ENCODE measurements at places on chromosomes 11 and 22.
A peak's percentile ranks its signal among the peaks of the same experiment; 100 is the strongest.

DNA sequence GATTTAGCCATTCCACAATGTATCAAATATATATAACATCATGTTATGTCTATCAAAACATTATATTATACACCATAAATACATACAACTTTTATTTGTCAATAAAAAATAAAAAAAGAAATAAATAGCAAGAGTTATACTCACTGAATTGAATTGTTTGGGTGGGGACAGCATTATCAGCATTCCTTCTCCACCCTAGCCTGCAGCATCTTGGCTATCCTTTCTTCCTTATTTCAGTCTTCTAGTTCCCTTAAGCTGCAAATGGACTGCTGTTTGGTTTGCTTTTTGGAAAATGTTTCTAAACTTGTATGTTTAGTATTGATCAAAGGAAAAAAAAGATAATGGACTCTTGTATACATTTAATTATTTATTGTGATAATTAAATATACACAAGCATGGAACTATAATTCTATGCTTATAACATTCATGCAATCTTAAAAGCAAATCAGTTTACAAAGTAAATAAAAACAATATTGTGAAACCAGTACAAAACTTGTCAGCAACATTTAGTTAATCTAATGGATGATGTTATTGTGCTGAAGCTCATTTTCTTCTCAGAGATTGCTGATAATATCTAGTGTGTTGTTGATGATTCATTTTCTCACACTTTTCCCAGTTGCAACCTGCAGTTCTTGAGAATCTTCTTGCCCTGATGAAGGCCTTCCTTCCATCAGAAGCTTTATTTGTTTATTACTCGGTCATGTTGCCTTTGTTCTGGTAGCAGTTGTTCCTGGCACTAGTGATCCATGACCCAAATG is 5.0 kb downstream of the ARHGAP42 start:
- peaks cover 17% of the 10 kb centered on the region for H3K27me3 ChIP-seq
- DNase-seq: no peak
- no peak overlapping the region for H3K27ac ChIP-seq
- H3K4me3 ChIP-seq: no peak overlapping the region
- H3K36me3 ChIP-seq: no peaks in the 10 kb centered on the region

- no peaks in the 10 kb centered on the region for H3K27me3 ChIP-seq
- peak overlapping the region; percentile 1 for H3K4me3 ChIP-seq
- H3K4me1 ChIP-seq: peaks cover 80% of the 10 kb centered on the region
Observed at GRCh38 chr11:64872790-64873488, 5.5 kb downstream of the EHD1 start.

GRCh38 chr11:253160-253885 is 16.5 kb downstream of the PSMD13 start:
- no peaks in the 10 kb centered on the region for H3K27me3 ChIP-seq
- H3K4me3 ChIP-seq: no peak overlapping the region
- H3K36me3 ChIP-seq: peaks cover 42% of the 10 kb centered on the region
- H3K4me1 ChIP-seq: peaks cover 16% of the 10 kb centered on the region

GRCh38 chr11:117601006-117601708 is 195.9 kb downstream of the DSCAML1 start:
- H3K36me3 ChIP-seq: no peaks in the 10 kb centered on the region
- peaks cover 22% of the 10 kb centered on the region for H3K27me3 ChIP-seq

- peak; percentile 78 for DNase-seq
- no peaks in the 10 kb centered on the region for H3K36me3 ChIP-seq
- peak overlapping the region; percentile 49 for H3K4me3 ChIP-seq
- H3K4me1 ChIP-seq: peaks cover 17% of the 10 kb centered on the region
Observed at GRCh38 chr11:76209973-76210930, 4.0 kb upstream of the WNT11 start.

- H3K4me3 ChIP-seq: no peak overlapping the region
- H3K36me3 ChIP-seq: no peaks in the 10 kb centered on the region
- peaks cover 8% of the 10 kb centered on the region for H3K27me3 ChIP-seq
- H3K4me1 ChIP-seq: no peaks in the 10 kb centered on the region
Observed at GRCh38 chr11:86722006-86722405, 49.6 kb upstream of the ME3 start.

DNA sequence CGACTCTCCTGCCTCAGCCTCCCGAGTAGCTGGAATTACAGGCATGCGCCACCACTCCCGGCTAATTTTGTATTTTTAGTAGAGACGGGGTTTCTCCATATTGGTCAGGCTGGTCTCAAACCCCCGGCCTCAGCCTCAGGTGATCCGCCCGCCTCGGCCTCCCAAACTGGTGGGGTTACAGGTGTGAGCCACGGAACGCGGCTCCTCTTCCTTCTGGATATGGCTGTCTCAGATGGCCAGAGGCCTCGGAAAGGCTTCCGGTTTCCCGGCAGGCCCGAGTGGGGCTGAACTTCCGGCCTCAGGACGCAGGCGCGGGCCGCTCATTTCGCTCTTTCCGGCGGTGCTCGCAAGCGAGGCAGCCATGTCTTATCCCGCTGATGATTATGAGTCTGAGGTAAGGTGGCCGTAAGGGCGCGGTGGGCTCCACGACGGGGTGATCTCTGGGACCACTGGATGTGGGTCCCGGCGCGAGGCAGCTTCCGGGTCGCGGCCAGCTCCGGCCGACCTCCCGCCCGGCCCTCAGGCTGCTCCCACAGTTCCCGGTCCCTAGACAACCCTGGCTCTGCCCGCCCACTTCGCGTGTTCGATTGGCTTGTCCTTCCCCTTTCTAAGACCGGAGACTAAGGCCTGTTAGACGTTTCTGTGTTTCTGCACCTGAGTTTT is at the start of gene EIF3L:
Gene EIF3L, plus strand, starts transcription at position 331 of the 663 bp plus-strand sequence. Its CDS starts 31 bp downstream, at position 362.
- H3K4me3 ChIP-seq: peak within 1 kb of the TSS; percentile 98
- H3K27ac ChIP-seq: peak within 1 kb of the TSS; percentile 97
- H3K4me1 ChIP-seq: peaks cover 41% of the 10 kb centered on the region
- no peaks in the 10 kb centered on the region for H3K27me3 ChIP-seq

DNA sequence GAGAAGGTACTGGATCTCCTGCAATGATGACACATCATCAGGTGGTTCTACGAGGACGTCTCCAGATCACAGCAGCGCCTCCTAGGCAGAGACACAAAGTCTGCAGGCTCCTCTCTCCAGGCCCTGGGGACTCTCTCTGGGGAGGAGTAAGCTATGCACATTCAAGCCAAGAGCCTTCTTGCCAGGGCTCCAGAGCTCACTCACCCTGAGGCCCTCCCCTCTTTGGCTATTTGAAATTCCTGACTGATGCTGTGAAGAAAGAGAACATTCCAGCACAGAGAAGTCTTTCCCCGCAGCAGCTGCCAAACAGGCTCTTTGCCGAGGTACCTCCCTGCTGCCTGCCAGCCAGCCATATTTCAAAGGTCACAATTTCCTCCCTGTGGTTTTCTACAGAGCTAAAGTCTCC is 204.9 kb downstream of the CSNK2A3 start:
- peaks cover 26% of the 10 kb centered on the region for H3K4me1 ChIP-seq
- no peak overlapping the region for H3K4me3 ChIP-seq
- peak; percentile 62 for DNase-seq
- H3K27me3 ChIP-seq: no peaks in the 10 kb centered on the region
- H3K36me3 ChIP-seq: peaks cover 6% of the 10 kb centered on the region
- no peak overlapping the region for H3K27ac ChIP-seq

- DNase-seq: no peak
- peaks cover 10% of the 10 kb centered on the region for H3K36me3 ChIP-seq
- peaks cover 11% of the 10 kb centered on the region for H3K4me1 ChIP-seq
- H3K4me3 ChIP-seq: no peak overlapping the region
- peaks cover 19% of the 10 kb centered on the region for H3K27me3 ChIP-seq
Observed at GRCh38 chr11:75425422-75425821, 7.6 kb downstream of the KLHL35 start.

DNA sequence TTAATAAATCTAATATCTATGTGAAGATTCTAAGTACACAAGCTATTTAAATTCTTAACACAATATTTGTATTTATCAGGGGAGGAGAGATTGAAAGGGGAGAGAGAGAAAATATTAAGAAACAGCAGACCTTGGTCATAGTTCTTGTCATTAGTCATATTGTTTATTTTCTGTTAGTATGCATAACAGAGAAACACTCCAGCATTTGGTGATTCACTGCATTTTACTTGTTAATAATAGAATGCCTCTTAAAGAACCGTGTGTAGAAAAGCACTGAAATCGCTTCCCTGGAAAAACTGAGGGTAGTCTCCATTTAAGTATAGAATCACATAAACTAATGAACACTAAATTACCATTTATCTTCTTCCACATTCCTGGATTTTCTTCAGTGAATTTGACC is 122.7 kb upstream of the TRPC6 start:
- H3K36me3 ChIP-seq: no peaks in the 10 kb centered on the region
- H3K4me3 ChIP-seq: no peak overlapping the region
- DNase-seq: no peak
- no peaks in the 10 kb centered on the region for H3K27me3 ChIP-seq

DNA sequence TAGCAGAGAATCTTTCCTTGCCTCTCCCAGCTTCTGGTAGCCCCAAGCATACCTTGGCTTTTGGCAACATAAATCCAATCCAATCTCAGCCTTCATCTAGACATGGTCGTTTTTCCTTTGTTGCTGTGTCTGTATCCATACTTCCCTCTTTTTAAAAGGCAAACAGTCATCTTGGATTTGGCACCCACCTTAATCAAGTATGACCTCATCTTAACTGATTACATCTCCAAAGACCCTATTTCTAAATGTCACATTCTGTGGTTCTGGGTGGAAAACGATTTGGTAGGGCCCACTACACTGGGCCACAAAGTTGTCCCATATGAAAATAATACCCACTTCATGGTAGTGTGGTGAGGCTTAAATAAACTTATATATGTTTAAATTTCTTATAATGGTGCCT is 852 bp downstream of the BUD13 start:
- H3K4me1 ChIP-seq: peaks cover 44% of the 10 kb centered on the region
- peak overlapping the region; percentile 95 for H3K27ac ChIP-seq
- peaks cover 33% of the 10 kb centered on the region for H3K36me3 ChIP-seq
- H3K27me3 ChIP-seq: no peaks in the 10 kb centered on the region

GRCh38 chr22:34111210-34111824 is 191.0 kb upstream of the LARGE1 start:
- H3K27ac ChIP-seq: no peak overlapping the region
- no peaks in the 10 kb centered on the region for H3K27me3 ChIP-seq
- DNase-seq: peak; percentile 61
- H3K4me3 ChIP-seq: no peak overlapping the region
- H3K36me3 ChIP-seq: no peaks in the 10 kb centered on the region

DNA sequence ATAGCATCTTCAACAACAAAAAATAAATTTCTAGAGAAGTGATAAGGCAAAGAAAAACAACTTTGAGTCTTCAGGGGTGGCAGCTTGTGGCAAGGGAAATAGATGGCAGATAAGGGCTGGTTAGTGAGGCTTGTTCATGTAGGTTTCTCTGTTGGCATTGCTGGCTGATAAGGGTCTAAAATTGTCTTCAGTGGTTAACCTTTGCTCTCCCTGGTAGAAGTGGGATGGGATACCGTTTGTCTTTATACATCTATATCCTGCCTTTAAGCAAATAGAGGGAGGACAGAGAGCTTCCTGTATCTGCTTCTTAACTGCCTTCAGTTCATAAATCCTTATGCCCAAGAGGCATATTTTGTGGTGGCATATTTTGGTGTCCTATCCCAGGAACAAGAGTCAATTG is 57.1 kb downstream of the TRAF6 start:
- H3K4me1 ChIP-seq: peaks cover 41% of the 10 kb centered on the region
- peak overlapping the region; percentile 68 for H3K27ac ChIP-seq
- peaks cover 61% of the 10 kb centered on the region for H3K36me3 ChIP-seq
- no peak for DNase-seq

DNA sequence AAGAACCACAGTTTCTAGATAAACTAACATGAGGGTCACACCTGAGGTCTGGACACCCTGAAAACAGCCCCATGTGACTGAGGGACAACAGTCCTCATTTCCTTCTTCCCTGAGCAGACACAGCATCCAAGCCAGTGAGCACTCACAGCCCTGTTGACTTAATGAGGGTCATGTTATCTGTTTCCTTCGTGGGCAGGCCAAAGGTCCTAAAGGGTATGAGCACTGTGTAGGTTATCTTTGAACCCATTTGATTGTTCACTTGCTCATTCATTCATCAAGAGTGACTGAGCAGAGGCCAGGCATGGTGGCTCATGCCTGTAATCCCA is 170.7 kb upstream of the B3GAT1 start:
- no peak overlapping the region for H3K4me3 ChIP-seq
- H3K4me1 ChIP-seq: peaks cover 12% of the 10 kb centered on the region
- no peak for DNase-seq
- peaks cover 19% of the 10 kb centered on the region for H3K27me3 ChIP-seq
- H3K36me3 ChIP-seq: no peaks in the 10 kb centered on the region
- no peak overlapping the region for H3K27ac ChIP-seq

DNA sequence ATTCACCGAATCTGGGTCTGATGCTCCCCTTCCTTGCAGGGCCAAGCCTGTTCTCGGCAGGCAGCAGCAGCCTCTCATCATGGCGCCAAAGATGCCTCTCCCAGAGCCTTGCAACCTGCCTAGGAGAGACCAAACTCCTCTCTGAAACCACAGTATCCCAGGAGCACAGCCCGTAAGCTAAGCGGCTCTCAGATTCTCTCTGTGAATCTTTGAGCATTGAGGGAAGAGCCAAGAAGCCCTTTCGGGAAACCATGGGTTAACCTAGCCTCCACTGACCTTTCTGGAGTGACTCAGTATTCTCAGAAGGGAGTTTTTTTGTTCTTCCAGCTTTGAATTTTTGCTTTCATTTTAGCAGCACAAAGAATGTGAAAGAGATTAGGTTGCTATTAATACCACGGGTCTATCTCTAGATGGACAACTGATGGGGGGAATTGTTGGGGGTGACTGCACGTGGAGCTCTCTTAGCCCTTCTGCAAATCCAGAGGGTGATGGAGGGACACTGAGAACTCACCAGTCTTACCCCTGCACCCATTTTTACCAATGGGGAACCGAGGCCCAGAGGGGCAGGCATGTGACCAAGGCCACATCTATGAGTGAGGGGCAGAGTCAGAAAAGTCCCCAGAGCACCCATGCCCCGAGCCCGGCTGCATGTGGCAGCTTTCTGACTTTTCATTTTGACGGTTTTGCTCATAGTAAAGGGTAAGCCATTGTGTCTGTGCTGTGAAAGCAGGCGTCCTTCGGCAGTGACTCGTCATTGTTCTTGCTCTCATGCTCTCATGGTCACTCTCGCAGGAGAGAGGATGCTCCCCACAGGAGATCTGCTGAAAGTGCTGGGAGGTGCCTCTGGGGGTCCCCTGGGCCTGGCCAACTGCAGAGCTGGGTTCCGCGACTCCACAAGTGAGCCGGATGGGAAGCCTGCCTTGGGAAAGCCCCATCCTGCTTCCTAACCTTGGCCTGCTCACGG is 36.0 kb downstream of the IRAG1 start:
- H3K27me3 ChIP-seq: no peaks in the 10 kb centered on the region
- H3K27ac ChIP-seq: peak overlapping the region; percentile 13
- DNase-seq: peak; percentile 65
- peak overlapping the region; percentile 13 for H3K4me3 ChIP-seq
- no peaks in the 10 kb centered on the region for H3K36me3 ChIP-seq

DNA sequence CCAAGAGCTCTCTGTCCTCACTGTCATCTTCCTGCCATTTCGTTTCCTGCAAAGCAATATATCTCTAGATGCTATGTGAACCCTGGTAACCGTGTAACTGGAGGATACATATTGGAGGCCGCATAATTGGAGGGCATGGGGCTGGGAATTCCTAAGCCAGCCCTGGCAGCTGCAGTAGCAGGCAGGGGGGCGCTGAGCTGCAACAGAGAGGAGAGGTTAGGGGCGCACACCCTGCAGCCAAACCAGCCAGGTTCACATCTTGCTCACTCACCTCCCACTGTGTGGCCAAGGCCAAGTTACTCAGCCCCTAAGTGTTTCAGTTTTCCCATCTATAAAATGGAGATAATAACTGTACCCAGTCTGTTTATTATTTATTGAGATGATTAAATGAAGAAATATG is 39.9 kb upstream of the ZBTB16 start:
- no peak for DNase-seq
- H3K27me3 ChIP-seq: peaks cover 5% of the 10 kb centered on the region
- H3K4me1 ChIP-seq: no peaks in the 10 kb centered on the region
- no peak overlapping the region for H3K27ac ChIP-seq

Data from activated CD4-positive, alpha-beta T cell treated with anti-CD3 and anti-CD28 coated beads, Interleukin-2, amount 10 ng/mL, durations not matched to agents 24 days and 14 days (primary cell).